ENCODE measurements at places on chromosomes 12 and 14.

DNA sequence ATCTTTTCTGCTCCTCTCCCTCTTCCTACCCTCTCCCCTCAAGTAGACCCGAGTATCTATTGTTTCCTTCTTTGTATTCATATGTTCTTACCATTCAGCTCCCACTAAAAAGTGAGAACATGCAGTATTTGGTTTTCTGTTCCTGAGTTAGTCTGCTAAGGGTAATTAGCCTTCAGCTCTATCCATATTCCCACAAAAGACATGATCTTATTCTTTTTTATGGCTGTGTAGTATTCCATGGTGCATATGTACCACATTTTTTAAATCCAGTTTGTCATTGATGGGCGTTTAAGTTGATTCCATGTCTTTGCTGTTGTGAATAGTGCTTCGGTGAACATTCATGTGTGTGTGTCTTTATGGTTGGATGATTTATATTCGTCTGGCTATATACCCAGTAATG lies 32.2 kb downstream of the CRADD start:
- no peak for DNase-seq

DNA sequence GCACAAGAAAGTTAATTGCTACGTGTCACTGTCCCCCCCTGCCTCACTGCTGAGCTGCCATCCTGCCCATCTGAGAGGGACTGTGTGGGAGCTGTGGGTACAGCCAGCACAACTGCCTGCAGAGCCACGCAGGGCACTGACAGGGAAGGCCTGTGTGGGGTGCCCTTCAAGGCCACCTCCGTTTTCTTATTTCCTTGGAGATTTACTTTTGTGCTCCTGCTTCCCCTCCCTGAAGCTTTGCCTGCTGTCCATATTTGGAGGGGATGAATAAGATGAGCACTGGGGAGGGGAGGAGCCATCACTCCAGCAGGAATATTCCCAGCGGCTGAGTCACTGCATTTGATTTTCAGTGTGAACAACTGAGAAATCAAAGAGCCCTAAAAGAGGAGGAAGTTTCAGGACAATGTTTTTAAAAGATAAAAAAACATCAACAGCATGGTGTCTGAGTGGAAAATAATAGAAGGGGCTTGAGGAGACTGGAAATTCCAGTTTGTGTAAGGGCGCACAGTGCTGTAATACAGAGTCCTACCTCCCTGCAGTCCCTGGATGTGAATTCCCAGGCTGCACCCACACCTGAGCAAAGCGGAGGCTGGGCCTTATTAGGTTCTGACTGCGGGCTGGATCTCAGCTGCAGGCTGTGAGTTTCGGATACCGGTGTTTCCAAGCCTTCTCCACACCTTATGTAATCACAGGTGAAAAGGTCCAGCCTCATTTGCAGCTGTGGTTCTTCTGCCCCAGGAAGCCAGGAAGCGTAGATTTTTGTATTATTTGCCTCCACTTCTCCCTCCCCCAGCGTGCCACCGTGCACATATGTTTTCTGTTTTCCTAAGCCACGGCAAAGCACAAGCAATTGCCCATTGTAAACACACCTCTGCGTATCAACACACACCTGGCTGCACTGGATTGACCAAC lies 192.6 kb upstream of the BCL2L14 start:
- peak; percentile 81 for DNase-seq

DNA sequence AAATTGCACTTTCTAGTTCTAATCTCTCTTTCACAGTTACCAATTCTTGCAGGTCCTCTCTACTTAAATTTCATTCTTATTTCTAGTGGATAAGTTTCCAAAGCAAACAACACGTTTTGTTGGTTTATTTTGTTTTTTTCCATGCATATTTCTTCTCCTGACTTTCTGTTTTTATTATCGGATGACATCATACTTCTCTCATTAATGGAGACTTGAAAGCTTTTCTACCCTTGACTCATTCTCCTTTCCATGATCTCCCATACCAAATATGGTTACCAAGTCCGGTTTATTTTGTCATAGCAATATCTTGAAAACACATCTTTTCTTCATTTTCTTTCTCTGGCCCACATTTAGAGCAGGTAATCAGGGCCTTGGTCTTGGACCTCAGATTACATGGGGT lies 796.5 kb downstream of the GALC start:
- no peak for DNase-seq

DNA sequence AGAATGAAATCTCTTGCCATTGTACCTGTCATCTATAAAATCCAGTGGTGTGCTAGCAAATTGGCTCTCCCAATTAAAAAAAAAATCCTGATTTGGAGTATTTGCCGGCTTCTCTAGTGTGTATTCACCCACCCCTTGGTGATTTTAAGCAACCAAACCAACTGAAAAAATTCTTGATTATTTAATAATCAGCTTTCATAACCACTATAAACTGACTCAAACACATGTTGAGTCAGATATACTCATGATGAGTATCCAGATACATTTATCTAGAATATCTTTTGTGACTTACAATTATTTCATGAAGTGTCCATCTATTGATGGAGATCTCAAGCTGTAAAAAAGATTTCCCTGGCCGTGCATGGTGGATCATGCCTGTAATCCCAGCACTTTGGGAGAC lies 205.4 kb downstream of the RASSF9 start:
- no peak for DNase-seq

- no peak for DNase-seq
Observed at GRCh38 chr12:131117438-131118245, 163.9 kb downstream of the ADGRD1 start.

- no peak for DNase-seq
Observed at GRCh38 chr14:76697246-76697905, 63.9 kb upstream of the VASH1 start.

- DNase-seq = no peak
Observed at GRCh38 chr12:46152456-46152855, 116.4 kb downstream of the SLC38A1 start.

DNA sequence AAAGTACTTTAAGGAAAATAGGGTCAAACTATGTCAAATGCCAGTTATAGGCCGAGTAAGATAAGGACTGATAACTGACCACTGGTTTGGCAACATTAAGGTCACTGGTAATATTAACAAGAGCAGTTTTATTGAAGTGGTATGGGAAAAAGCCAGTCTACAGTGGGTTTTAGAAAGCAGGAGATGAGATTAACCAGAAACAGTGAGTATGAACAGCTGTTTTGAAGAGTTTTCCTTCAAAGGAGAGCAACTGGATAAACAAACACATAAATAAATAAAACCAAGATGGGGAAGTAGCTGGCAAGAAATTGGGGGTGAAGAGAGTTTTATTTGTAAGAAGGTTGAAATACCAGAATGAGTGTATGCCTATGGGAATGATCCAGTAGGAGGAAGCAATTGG lies 30.3 kb downstream of the KITLG start:
- DNase-seq = no peak

DNA sequence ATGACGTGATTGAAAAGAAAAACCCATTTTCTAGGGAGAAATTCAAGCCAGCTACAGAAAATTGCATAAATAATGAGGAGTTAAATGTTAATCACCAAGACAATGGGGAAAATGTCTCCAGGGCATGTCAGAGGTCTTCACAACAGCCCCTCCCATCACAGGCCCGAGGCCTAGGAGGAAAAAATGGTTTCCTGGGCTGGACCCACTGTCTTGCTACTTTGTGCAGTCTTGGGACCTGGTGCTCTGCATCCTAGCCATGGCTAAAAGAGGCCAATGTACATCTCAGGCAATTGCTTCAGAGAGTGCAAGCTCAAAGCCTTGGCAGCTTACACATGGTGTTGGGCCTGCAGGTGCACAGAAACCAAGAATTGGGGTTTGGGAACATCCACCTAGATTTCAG lies 65.3 kb downstream of the TUNAR start:
- no peak for DNase-seq

DNA sequence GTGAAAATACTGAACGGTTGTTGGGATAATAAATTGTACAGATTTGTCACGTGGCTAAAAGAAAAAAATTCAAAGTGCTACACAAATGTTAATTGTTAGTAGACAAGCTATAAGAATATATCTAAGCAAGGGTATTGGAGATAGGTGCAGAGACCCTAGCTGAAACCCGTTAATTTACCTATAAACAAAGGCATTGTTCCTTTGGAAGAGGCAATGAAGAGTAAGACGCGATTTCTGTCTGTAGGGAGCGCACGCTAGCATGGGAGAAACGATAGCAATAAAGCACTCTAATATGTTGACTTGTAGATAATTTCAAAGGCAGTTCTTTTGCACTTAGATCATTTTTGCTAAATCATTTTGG lies 565 bp downstream of the CCDC77 start:
- peak; percentile 60 for DNase-seq

DNA sequence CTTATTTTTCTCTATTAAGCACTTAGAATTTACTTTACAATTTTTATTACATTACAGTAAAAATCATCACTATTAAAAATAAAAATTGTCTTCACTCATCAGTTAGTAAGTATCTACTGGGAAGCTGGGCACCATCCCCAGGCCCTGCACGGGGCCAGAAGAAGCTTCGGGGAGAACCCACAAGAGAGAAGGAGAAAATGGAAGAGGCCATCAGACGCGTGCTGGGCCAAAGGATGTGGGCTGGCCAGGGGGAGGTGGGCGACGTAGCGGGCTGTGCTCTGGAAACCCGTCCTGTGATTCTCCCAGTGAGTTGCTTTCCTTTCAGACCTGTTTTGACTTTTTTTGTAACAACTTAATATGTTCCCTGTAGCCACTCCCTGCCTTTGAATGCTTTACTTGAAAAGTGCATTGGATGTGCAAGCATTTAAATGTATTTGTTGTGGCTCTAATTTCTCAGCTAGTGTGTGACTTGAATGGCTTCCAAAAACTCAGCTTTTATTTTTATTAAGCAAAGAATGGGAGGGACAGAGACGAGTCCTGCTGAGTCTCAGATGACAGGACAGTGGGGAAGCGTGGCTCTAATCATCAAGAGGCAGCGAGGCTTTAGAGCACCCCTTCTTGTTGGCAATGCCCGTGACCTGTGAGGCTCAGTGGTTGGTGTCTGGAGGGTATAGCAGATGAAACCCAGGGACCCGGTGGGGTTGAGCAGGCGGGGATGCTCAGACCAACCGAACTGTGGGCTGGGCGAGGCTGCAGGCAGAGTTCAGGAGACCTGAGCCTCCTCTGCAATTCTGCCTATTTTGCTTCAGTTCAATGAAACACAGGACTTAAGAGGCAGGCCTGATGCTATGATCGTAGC lies 38.8 kb downstream of the SYNE3 start:
- DNase-seq = no peak

DNA sequence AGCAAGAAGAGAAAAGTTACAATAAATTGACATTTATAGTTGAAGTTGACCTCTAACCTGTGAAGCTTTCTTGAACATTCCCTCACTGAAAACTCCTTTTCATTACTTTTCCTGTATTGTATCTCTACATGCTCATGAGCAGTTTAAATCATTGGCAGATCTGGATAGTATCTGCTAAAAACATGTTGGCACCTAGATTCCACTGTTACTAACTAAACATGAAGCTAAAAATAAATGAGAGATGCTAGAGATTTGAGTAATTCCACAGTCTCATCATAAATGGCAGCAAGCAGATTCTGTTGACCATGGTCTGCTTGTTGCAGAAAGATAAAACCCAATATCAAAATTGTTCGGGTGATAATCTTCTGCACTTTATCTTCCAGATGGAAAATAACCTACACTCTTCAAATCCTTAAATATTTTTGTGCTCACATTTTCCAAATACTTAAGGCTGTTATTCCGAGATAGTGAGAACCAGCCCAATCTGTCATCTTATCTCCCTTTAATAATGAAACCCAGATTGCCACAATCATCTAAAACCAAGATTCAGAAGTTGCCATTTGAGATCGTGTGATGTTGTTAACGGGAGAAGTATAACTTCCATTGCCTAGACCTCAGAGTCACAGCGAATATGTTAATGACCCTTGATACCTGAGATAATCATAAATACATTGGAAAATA lies 171.0 kb upstream of the DAAM1 start:
- no peak for DNase-seq

DNA sequence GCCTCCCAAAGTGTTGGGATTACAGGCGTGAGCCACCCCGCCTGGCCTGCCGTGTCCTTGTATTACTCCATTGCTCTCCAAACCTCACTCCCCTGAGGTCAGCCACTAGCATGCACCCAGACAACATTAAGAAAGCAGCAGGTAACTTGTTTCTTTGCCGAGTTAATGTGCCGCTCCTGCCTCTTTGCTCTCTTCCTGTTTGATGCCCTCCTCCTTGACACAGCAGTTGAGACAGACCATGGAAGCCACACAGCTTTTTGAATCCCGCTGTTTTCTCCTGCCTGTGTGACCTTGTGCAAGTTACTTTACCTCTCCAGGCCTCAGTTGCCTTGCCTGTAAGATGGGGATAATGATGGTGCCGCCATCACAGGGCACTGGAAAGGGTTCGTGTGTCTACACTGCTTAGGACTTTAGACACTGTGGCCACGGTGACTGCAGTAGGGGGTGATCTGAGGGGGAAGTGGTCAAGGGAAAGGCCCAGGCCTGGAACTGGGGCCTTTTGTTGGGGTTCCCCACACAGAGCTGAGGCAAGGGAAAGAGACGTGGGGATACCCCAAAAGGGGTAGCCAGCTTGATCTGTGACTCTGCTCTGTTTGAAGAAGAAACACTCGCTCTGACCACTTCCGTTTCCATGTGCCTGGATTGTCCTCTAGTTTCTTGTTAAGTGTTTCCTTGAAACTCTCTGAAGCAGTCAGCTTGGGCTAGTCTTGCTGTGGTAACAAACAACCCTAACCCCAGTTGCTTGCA lies 69.3 kb downstream of the RIN3 start:
- no peak for DNase-seq

All from ACHN (cell line).